Neuronal stem cell (in vitro differentiated cells): ENCODE measurements at places on chromosomes 7 and 10.

DNA sequence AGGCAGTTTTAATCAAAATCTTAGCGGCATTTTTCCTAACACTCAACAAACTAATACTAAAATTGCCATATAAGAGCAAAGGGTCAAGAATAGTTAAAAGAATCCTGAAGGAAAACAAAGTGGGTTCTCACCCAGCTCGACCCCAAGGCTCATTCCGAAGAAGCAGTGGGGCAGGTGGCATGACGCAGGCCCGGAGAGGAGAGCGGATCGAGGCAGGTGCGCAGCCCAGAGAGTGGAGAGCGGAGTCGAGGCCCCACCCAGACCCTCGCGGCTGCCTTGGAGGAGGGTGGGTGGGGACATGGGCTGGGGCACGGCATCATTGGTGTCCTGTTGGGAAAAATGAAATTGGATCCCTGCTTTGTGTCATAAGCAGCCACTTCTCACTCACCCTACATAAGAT lies 109.8 kb downstream of the INPP5A start:
- no peak for DNase-seq

- DNase-seq: no peak
Measured at GRCh38 chr7:95549818-95550529, 46.3 kb downstream of the PDK4 start.

- DNase-seq: no peak
Measured at GRCh38 chr10:63593576-63593975, 72.4 kb downstream of the REEP3 start.

DNA sequence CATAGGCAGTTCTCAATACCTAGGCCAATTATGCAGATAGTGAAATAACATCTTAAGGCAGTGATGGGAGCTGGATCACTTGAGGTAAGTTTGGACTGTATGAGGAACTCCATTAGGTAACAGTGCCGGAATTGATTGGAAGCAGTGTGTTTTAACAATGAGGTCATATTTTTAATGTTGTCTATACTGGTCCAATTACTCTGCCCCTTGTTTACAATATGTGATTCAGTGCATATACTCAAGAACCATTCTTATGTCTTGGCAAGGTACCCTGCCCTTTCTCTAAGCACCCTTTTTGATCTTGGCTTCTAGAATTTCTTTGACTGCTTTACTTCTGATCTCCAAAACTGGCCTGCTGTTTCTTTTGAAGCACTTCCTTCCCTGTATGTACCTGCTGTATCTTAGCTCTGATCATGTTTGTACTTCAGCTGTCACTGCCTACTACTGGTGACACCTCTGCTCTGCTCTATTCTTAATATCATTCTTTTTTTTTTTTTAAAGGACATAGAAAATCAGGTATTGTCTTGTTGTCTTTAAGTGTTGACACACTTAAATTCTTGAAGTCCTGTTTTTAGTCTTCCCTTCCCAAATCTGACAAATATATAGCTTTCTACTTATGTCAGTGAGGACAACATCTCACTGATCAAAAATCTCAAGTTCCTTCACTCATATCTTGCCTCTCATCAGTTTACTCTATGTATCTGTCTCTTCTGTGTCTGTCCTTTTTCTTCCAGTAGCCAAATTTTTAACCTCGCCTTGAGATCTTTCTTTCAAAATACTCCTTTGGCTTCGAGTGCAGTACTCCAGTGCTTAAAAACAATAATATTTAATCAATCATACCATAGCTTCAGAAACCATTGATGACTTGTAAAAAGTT lies 46.4 kb upstream of the RPA3 start:
- no peak for DNase-seq

GRCh38 chr10:129641982-129642381 lies 174.9 kb downstream of the MGMT start:
- no peak for DNase-seq

DNA sequence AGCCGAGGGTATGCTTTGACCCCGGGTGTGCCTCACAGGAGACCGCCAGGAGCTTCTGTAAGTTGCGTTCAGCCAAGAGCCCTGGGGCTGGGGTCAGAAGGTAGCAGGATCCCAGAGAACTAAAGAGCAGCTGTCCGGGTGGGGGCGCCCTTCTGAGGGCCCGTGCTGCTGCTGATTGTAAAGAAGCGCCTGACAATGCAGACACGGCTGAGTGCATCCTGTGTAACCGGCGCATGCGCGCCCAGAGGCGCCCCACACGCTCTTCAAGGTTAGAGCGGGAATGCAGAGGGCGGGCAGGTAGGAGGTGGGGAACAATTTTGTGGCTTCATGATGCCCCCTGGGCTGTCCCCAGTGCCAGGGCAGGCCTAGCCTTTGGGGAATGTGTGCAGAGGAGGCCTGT lies 210.2 kb upstream of the CTBP2 start:
- DNase-seq: peak; percentile 66

GRCh38 chr7:104074529-104074928 lies 85.1 kb upstream of the RELN start:
- DNase-seq: no peak

DNA sequence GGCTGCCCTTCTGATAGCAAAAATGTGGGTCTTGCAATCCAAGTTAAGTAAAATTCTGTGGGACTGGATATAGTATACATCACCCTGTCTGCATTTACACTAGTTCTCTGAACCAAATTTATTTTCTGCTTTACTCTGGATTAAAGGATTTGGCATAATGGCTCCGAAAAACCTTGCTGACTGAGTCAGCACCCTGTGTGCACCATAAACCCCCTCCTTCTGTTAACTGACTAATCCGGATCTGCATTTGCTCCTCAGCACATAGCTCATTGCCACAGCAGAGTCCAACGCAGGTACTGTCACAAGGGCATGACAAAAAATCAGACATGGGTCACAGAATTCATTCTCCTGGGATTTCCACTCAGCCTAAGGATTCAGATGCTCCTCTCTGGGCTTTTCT lies 1.3 kb downstream of the OR2A5 start:
- DNase-seq: no peak

GRCh38 chr10:21364196-21365114 lies 161.0 kb downstream of the SKIDA1 start:
- peak; percentile 79 for DNase-seq

GRCh38 chr10:2036209-2036608 lies 298.9 kb upstream of the ADARB2 start:
- DNase-seq: no peak

DNA sequence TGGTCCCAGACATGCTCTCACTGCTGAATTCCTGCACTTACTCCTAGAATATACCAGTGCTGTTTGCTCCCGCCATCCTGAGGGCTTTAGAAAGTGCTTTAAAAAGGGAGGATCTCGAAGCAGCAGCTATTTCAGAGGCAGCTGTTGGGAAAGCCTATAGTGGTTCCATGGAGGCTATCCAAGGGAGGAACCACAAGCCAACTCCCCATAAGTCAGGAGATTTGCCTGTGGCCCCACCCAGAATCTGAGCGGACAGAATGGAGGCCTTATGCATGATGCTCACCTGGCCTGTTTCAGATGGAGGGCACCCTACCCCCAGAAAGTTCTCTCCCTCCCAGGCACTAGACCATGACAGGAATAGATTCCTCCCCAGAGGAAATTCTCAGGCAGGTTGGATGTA lies 2.3 kb upstream of the KCNIP2 start:
- DNase-seq: no peak

GRCh38 chr10:48233559-48234005 lies 40.9 kb downstream of the FRMPD2 start:
- DNase-seq: no peak

GRCh38 chr7:48161407-48162125 lies 9.7 kb upstream of the ABCA13 start:
- DNase-seq: no peak

DNA sequence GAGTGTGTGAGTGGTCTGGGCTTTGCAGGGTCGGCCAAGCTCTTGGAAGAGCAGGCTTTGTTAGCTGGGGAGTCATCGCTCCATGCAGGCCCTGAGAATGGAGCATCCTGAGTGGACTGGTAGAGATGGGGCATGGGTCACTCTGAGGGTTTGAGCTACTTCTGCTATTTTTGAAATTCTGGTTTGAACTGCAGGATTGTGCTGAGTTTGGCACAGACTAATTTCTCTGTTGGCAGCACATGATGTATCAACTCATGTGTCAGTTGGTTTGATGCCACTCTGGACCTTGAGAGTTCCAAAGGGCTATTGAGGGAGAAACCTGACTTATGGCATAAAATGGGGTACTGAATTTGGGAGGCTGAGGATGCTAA lies 56.3 kb downstream of the LRMDA start:
- DNase-seq: no peak

GRCh38 chr10:17181751-17182150 lies 19.7 kb downstream of the TRDMT1 start:
- DNase-seq: no peak

GRCh38 chr10:84310470-84310869 lies 17.9 kb upstream of the CCSER2 start:
- DNase-seq: no peak

- DNase-seq: no peak
Measured at GRCh38 chr10:78186572-78186971, 152.9 kb downstream of the RPS24 start.

GRCh38 chr10:44172883-44173607 lies 211.9 kb downstream of the CXCL12 start:
- DNase-seq: no peak
